ENCODE measurements at places on chromosomes 5 and 9. TPM values are rescaled to one million over a fixed set of nuclear protein-coding genes. Genes with fewer than 3 reads are reported as not detected.

Gene MCCC2
- total RNA-seq = 20.3 TPM

Gene PTGER4
- total RNA-seq = not detected

Gene TAF11L5
- total RNA-seq = not detected

DNA sequence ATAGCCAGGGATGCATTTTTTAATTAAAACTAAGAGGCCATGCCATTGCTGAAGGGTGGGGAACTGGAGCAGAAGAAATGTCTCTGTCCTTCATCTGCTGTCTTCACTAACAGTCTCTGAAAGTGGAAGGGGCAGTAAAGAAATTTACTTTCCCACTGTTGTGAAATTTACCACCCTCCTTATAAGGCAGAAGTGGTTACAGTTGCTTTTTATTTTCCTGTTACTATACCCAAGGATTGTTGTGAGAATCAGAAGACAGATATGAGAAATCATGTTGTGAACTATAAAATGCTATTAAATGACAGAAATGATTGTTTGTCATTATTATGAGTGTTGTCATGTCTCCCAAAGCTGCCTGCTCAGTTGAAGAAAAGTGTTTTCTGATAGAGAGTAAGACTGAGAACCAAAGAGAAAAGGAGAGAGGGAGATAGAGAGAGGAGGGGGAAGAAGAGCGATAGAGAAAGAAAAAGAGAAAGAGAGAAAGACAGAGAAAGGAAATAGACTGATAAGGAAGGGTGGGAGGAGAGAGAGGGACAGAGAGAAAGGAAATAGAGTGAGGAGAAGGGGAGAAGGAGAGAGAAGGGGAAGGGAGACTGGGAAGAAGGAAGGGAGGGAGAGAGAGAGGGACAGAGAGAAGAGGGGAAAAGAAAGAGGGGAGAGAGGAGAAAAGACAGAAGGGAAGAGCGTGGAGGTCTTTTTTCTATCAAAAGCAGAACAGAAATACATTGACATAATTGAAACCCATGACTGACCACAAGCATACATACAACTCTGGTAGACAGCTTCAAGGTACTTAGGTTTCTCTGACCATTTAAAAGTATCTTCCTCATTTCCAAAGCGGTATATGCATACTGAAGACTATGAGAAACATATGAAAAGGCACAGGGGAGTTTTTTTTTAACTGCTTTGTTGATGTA is 22.5 kb downstream of the SEC61B start:
- no peaks in the 10 kb centered on the region for H3K36me3 ChIP-seq
- no peak overlapping the region for H3K4me3 ChIP-seq
- no peaks in the 10 kb centered on the region for H3K27me3 ChIP-seq
- H3K27ac ChIP-seq = no peak overlapping the region

- H3K27me3 ChIP-seq = no peaks in the 10 kb centered on the region
- H3K4me3 ChIP-seq = no peak overlapping the region
- no peak for DNase-seq
- H3K4me1 ChIP-seq = no peaks in the 10 kb centered on the region
These were observed 710.2 kb upstream of the ACO1 start for GRCh38 chr9:31674264-31674663.

GRCh38 chr5:80961376-80962281 is 1.5 kb downstream of the RASGRF2 start:
- H3K4me3 ChIP-seq = peak overlapping the region; percentile 52
- peaks cover 79% of the 10 kb centered on the region for H3K27me3 ChIP-seq
- DNase-seq = peak; percentile 48
- peaks cover 28% of the 10 kb centered on the region for H3K4me1 ChIP-seq

DNA sequence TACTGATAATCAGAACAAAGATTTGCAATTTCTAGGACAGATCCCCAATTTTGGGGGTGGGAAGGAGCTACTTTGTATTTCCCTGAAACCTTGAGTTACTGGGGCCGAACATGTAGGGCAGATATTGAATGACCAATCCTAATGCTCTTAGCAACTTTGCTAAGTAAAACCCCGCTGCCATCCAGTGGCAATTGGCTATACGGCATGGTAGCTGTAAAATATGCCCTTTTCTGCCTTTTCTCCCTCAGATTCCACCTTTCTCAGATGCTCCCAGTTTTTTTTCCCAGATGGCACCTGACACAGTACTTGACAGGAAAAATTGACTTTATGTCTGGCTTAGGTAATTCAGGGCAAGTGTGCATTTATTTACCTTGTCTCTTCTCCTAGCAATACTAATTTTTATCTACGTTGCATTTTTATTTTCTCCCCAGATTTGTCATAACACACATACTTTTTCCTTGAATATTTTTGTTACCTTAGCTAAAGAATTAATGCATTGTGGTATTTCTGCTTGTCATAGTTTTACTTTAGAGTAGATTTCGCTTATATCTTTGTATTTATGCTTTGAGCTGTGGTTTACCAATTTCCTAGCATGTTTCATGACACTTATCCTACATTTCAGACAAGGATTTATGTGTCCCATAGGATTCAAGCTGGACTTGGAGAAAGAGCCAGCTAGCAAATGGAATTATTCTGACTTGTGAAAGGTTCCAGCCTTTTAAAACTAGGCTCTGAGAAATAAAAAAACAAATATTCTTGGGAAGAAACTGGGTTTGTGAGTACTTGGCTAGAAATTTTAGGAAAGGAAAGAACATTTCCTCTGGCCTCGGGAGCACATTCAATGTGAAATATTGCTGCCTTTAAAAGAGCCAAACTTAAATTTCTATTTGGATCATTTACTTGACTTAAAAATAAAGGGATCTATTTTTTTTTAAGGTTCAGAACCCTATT is 37.4 kb downstream of the PIK3R1 start:
- no peak overlapping the region for H3K27ac ChIP-seq
- no peaks in the 10 kb centered on the region for H3K27me3 ChIP-seq
- no peak overlapping the region for H3K4me3 ChIP-seq
- H3K4me1 ChIP-seq = peaks cover 29% of the 10 kb centered on the region
- DNase-seq = peak; percentile 85
- no peaks in the 10 kb centered on the region for H3K36me3 ChIP-seq

GRCh38 chr5:17206021-17206420 is 11.4 kb upstream of the BASP1 start:
- DNase-seq = no peak
- peaks cover 14% of the 10 kb centered on the region for H3K4me1 ChIP-seq
- no peaks in the 10 kb centered on the region for H3K36me3 ChIP-seq
- H3K27ac ChIP-seq = no peak overlapping the region

Data from neural progenitor cell (in vitro differentiated cells).